GM13977 (cell line): ENCODE measurements at places on chromosomes 16 and 17.
A peak's percentile ranks its signal among the peaks of the same experiment; 100 is the strongest.

- peak; percentile 10 for DNase-seq
These were observed 101.7 kb upstream of the GPR139 start for GRCh38 chr16:20175358-20175757.

DNA sequence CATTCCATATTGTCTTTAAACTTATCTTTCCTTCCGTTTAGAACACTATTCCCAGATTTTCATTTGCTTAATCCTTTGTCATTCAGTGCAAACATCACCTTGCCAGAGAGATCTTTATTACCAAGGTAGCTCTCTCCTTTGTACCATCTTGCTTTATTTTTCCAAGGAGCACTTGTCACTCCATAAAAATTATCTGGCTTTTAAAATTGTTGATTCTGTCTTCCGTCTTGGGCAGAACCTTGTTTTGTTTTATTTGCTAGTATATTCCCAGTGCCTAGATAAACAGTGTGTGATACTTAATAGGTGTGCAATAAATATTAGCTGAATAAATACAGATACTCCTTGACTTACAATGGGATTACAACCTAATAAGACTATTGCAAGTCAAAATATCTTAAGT lies 327.7 kb downstream of the UTP18 start:
- DNase-seq = no peak

GRCh38 chr16:88464447-88465318 lies 11.6 kb downstream of the ZFPM1 start:
- DNase-seq = peak; percentile 70

DNA sequence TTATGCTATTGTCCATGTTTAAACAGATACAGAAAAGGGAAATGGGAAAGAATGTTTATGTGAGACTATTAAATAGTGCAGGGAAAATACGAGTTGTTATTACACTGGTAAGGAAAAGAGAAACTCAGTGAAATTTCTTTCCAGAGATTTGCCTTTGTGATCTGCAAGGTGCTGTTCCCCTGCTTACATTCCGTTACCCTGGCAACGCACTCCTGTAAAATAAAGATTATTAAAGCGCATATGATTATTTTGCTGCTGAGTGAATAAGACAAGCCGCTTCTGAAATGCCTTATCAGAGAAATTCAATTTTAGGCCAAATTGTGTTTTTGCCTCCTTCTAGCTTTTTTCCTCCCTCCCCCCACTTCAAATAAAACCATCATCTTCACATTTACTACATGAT lies 328.6 kb upstream of the PMFBP1 start:
- no peak for DNase-seq

DNA sequence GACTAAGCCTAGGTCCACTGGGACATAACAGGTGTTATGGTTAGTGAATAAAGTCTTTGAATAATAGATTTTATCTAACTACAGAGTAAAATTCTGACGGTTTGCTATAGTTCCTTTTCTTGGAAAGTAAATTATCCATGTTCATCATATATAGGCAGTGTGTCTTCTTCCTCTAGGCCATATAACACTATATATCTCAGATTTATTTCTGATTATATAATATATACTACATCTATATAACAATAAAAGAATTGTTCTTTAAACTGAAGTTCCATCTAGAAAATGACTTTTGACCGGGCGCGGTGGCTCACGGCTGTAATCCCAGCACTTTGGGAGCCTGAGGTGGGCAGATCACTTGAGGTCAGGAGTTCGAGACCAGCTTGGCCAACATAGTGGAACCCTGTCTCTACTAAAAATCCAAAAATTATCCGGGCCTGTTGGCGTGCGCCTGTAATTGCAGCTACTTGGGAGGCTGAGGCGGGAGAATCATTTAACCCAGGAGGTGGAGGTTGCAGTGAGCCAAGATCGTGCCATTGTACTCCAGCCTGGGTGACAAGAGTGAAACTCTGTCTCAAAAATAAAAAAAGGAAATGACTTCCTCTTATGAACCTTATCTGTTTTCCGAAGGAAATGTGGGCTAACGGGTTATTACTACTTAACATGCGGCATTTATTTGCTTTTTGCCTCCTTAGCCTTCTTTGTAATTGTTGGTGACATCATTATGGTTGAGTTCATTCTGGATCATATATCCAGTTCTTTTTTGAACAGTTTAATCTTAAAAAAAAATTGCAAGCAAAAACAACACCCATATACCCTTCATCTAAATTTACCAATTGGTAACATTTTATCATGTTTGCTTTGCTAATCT lies 29.2 kb downstream of the NOL11 start:
- no peak for DNase-seq

- DNase-seq = no peak
These were observed 99.3 kb downstream of the GAS7 start for GRCh38 chr17:10099051-10099571.

- DNase-seq = no peak
These were observed 133.3 kb downstream of the TMEM132E start for GRCh38 chr17:34712481-34713195.

DNA sequence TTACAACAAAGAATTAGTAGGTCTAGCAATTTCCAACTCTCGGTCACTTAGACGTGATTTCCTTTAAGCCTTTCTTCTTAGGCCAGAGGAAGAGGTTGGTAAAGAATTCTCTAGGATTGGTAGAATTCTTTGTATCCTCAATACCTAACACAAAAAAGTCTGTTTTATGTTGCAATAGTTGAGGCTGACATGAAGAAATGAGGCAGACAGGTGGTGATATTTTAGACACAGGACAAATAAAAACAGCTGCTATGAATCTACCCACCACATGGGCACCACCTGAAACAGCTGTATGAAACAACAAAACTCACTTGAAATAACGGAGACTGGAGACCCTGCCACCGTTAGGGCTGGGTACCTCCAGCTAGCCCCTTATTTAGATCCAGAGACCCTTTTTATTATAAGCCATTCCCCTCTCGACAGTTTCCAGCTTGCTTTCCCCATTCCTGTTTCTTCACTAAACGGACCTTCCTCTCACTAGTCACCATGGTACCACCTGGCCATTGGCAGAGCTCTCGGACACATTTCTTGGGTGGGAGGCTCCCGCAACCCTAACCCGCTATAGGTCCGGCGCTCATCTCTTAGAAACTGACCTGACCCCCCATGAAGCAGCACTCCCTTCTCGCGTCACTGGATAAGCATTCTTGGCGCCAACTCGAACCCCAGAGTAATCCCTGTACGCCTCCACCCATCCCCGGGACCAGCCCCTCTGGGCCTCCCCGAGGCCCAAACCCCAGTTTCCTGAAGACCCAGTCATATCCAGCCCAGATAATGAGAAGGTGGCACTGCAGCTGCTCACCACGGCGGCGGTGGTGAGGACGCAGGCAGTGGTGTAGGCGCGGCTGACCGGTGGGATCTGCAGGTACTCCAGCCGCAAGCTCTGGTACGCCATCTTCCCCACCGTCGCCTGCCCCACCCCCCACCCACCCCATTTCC lies at the start of gene DERL2:
Gene DERL2 (minus strand): TSS at position 909 of the 936 bp plus-strand sequence. CDS start 17 bp downstream, at position 892.
- no peak for DNase-seq

DNA sequence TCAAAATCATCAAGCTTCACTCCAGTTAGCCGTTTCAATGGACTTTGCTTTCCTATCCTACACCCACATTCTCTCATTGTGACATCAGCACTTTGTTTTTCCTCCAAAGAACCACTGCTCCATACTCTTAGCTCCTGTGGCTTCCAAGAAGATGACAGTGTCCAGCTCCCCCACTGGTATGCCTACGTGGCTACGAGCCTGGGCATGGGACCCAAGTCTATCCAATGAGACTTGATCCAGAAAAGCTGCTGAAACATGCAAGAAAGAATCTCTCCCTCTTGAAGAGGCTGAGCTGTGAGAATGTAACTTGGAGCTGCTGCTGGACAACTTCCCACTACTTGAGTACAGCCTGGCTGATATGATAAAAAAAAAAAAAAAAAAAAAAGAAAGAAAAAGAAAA lies 9.4 kb downstream of the TOX3 start:
- no peak for DNase-seq

- DNase-seq = no peak
These were observed 16.0 kb upstream of the RASL10B start for GRCh38 chr17:35715416-35715815.

DNA sequence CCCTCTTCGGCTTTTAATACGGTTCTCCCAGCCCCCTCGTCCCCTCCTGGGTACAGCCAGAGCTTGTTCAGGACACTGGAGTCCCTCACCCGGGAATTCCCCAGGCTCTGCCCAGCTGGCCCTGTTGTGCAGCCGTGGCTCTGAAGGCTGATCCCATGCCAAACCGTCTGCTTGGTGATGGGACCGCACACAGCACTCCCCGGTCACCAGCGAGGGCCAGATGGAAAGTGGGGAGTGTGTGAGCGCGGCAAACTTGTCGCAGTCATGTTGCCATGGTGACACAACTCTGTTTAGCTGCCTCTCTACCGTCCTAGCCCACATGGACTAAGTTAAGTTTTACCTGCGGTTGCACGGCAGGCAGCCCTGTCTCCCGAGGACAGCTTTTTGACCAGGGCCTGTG lies 107.9 kb downstream of the RAP1GAP2 start:
- no peak for DNase-seq

- DNase-seq = peak; percentile 36
These were observed 2.0 kb downstream of the ADAT1 start for GRCh38 chr16:75621170-75621477.

DNA sequence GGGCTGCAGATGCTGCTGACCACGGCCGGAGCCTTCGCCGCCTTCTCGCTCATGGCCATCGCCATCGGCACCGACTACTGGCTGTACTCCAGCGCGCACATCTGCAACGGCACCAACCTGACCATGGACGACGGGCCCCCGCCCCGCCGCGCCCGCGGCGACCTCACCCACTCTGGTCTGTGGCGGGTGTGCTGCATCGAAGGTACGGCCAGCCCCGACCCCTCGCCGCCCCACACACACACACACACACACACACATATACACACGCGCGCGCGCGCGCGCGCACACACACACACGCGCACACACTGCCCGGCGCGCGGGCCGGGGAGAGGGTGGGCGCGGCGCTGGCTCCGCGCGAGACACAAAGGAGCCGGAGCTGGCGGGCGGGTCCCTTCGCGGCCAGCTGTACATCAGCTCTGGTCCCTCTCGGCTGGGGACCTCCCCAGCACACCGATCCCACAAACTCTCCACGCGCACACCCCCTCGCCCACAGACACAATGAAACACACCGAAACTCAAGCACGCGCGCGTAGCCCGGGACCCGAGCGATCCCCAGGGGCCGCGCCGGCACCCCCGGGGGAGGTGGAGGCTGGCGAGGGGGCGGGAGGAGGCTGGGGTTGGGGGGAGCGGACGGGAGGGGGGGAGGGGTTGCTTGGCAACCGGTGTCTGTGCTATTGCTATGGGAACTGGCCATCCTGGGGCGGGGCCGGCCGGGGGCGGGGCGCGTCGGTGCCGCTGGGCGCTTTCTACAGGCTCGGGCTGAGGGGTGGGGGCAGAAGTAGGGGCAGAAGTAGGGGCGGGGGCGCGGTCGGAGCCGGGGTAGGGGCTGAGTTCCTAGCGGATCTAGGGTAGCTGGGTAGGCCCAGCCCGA lies 658 bp downstream of the CACNG4 start:
- DNase-seq = peak; percentile 87

GRCh38 chr16:83581082-83581481 lies 226.7 kb upstream of the HSBP1 start:
- peak; percentile 24 for DNase-seq

GRCh38 chr17:78784352-78784751 lies 2.3 kb upstream of the CYTH1 start:
- no peak for DNase-seq

- peak; percentile 93 for DNase-seq
These were observed 660 bp upstream of the PRRT2 start for GRCh38 chr16:29811170-29811895.

GRCh38 chr17:1351971-1352370 lies 48.1 kb downstream of the YWHAE start:
- DNase-seq = no peak

- no peak for DNase-seq
These were observed 46.0 kb upstream of the ERCC4 start for GRCh38 chr16:13873835-13874438.

- DNase-seq = no peak
These were observed 27.8 kb upstream of the INTS2 start for GRCh38 chr17:61955619-61956018.

- DNase-seq = no peak
These were observed 330.0 kb upstream of the DYNLRB2 start for GRCh38 chr16:80210787-80211186.

DNA sequence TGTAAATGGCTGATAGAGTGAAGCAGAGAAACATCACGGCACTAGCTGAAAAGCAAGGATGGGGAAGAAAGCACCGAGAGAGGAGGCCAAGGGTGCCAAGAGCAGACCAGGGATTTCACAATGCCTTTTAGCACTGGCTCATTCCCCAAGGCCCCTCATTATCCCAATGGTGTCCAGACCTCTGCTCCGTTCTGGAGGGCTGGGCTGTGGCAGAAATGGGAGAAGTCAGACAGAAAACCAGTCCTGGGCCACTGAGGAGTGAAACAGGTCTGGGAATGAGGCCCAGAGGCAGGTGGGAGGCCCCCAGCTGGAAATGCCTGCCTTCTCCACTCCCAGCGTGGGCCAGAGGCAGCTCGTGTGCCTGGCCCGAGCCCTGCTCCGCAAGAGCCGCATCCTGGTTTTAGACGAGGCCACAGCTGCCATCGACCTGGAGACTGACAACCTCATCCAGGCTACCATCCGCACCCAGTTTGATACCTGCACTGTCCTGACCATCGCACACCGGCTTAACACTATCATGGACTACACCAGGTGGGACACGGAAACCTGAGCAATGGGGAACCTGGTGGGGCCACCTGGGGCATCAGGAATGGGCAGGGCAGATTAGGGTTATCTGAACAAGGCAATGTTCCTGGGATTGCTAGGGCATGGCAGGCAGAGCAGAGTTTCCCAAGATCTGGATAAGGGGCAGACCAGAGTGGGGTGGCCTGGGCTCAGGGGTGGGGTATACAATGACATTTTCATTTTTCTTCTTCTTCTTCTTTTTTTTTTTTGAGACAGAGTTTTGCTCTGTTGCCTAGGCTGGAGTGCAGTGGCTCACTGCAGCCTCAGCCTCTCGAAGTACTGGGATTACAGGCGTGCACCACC lies 20.3 kb downstream of the ANKRD40 start:
- DNase-seq = no peak

DNA sequence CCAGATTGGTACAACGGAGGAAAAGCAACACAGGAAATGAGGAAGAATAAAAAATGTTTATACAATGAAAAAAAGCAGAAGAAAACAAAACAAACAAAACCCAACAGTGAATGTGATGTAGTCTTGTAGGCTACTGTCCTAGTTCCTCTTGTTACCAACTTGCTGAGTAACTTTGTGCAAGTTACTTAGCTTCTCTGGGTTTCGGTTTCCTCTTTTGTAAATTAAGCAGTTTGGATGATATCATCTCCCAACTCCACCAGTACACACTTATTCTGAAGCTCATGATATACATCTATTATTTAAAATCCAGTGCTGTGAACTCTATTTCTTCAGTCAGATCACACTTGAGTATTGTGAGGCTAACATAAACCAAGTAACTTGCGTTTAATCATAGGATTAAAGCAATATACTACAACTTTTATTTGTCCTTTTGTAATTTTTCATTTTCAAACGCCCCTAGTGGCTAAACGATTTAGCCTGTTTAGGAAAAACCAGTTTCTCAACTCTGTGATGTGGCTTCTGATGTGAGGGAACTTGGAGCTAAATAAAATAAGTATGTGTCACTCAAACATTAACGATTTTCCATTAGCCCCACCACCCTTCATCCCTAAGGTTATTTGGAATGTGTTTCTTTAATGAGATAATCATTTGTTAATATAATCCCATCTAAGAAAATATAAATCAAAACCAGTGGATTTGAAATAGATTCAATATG lies 1.4 kb upstream of the UNK start:
- peak; percentile 77 for DNase-seq
